ENCODE measurements at places on chromosomes 5 and 9.

DNA sequence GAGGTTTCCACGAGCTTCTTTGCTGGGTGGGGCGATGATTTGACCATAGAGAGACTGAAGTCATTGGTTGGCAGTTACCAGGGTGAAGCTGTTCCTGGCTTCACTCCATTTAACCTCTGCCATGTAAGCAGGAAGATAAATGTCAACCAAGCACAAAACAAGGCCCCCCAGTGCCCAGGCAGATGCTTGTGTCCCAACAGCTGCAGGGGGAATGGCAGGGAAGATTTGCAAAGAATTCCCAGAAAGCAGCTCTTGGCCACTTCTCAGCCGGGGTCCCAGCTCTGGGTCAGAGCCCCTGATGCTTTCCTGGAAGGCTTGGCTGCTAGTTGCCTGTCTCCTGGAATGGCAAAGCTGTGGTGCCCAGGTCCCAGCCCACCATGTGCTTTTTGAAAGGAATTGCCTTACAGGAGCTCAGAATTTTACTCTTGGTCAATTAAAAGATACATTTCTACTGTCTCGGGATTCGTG lies 383.4 kb downstream of the ENC1 start:
- DNase-seq = no peak

- no peak for DNase-seq
Measured at GRCh38 chr9:123823194-123823947, 106.6 kb downstream of the DENND1A start.

GRCh38 chr5:142663246-142663645 lies 22.6 kb downstream of the FGF1 start:
- no peak for DNase-seq

- DNase-seq = no peak
Measured at GRCh38 chr9:976258-976942, at the start of gene DMRT3. Gene DMRT3, plus strand, starts transcription at chr9:976655. Its CDS starts 347 bp downstream, at chr9:977002.

DNA sequence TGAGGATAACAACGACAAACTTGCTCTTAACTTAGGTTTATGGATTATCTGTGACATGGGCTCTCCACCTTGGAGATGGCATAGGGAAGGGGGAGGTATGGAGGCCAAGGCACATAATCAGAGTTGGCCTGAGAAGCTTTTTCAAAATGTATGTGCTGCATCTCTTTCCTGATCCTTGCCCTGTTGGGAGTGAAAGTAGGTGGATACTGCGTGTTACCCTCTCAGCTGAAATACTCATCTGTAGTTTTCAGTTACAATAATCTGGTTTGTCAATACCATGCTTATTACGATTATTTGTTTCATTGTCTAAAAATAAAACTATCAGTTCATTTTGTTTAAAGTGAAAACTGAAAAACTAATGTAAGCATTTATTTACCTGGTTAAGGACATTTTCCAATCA lies 86.7 kb downstream of the SLC44A1 start:
- DNase-seq = no peak

DNA sequence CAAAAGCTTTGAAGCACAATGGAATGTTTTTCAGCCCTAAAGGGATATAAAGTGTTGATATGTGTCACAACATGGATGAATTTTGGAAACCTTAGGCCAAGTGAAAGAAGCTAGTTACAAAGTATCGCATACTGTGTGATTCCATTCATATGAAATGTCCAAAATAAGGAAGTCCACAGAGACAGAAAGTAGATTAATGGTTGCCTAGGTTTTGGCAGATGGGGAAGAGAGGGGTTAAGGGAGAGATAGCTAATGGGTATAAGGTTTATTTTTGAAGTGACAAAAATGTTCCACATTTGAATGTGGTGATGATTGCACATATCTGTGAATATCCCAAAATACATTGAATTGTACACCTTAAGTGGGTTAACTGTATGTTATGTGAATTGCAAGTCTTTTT lies 57.5 kb upstream of the MCCC2 start:
- DNase-seq = no peak

GRCh38 chr5:40361378-40361777 lies 318.3 kb upstream of the PTGER4 start:
- DNase-seq = no peak

GRCh38 chr5:131647048-131647769 lies 12.2 kb upstream of the RAPGEF6 start:
- no peak for DNase-seq

GRCh38 chr5:100175346-100175745 lies 359.8 kb upstream of the FAM174A start:
- no peak for DNase-seq

- DNase-seq = no peak
Measured at GRCh38 chr9:89712283-89712682, 107.5 kb downstream of the GADD45G start.

DNA sequence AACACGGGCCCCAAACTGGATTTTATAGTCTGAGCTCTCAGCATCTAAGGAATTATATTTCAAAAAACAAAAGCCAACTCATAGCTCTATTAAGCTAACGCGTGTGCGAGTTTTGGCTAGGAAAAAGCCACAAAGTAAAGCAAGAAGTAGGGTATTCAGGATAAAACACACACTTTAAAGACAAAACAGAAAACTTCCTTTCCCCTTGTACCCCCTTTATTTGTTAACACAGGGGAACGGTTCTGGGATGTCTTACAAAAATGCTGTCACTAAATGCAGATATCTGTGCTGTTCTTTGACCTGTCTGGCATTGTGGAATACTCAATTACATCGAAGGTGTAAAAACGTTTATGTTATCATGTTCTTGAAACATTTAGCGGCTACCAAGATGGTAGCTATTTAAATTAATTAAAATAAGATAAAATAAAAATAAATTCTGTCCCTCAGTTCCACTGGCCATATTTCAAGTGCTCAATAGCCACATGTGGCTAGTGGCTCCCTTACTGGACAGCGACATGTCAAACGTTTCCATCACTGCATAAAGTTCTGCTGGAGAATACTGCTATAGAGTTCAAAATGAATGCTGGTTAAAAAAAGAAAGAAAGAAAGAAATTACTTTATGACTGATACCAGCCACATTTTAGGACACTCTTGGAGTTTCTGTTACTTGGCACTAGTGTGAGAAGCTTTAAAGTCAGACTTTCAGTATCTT lies 7.2 kb upstream of the MEF2C start:
- DNase-seq = no peak

DNA sequence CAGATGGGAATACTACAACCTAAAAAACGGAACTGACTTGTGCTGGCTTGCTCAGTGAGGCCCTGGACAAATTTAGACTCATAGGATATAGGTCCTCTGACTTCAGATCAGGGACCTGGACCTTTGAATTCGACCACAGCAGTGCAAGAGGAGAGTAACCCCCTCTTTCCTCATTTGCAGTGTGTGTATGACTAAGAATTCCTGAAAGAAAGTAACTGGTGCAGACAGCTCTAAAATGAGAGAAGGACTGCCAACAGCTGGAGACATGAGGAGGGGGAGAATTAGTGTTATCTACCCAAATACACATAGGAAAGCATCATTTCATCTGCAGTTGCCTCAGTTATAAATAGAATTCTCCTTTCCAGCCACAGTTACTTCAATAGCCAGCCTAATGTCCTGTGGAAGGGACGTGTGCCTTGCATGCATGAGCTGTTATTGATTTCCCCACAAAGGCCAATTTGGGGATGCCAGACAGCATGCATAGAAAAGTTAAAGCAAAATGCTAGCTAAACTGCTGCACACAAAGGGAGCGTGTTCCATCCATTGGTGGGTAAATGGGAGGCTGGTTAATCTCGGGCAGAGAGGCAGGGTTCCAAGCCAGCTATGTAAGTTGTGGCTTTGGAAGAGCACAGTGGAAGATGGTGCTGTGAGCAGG lies 442.7 kb downstream of the CDK5RAP2 start:
- DNase-seq = no peak

GRCh38 chr5:82785882-82786509 lies 291.2 kb downstream of the TMEM167A start:
- no peak for DNase-seq

- DNase-seq = no peak
Measured at GRCh38 chr9:95027914-95028852, 289.3 kb downstream of the FANCC start.

- DNase-seq = no peak
Measured at GRCh38 chr9:94665613-94666012, 26.3 kb upstream of the FBP1 start.

DNA sequence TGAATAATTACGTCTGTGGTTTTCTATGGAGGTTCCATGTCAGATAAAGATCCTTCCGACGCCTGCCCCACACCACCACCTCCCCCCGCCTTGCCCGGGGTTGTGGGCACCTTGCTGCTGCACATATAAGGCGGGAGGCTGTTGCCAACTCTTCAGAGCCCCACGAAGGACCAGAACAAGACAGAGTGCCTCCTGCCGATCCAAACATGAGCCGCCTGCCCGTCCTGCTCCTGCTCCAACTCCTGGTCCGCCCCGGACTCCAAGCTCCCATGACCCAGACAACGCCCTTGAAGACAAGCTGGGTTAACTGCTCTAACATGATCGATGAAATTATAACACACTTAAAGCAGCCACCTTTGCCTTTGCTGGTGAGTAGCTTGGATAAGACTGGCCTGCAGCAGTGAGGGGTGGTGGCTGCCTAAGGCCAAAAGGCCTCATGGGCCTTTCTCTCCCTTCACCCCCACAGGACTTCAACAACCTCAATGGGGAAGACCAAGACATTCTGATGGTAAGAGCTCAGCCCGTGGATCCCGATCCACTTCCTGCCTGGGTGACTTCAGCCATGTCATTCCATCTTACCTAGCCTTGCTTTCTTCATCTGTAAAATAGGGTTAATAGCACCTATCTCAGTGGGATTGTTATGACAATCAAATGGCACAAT lies at the start of gene IL3:
IL3 (plus strand) TSS at position 155 of the 661 bp plus-strand sequence; CDS start at position 207, 52 bp downstream.
- DNase-seq = no peak

DNA sequence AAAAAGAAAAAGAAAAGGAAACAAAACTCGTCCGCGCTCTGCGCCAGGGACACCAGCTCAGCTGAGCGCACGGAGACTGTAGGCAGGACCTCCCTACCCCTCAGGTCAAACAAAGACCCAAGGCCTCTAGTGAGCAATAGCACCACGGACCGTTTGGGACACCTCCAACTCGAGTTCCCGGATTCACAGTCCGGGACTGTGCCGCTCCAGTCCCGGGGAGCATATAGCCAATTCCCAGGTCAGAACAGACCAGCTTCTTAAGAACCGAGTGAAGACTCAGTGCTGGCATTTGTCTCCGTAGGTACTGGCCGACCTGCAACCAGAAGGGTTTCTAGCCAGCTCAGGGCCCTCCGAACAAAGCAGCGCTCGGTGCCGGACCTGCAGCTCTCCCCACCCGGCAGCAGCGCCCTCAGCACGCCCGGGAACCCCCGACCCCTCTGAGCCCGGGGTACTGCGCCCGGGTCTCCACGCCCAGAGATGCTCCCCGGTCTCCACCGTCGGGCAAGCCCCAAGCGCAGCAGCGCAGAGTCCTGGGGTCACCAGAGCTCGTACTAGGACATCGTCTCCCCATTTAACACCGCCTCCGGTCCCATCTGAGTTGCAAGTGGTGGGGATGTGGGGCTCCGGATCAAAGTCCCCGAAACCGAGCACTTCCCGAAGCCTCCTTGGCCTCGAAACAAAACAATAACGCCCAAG lies 591 bp downstream of the ABCA1 start:
- DNase-seq = peak; percentile 76

DNA sequence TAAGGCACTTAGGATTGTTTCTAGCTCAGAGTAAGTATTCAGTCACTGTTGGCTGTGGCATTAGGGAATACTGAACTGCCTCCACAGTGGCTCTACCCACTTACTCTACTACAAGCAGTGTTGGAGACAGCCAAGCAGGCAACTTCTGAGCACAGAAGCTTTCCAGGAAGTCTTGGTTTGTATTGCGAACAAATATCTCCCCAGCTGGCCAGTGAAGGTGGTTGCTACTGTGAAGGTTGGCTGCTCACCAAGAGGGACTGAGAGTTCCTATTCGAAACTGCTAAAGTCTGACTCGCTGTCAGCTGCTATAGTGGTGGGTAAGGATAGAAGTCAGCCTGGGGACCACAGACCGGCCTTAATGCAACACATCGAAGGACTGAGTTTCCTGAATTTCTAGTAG lies 319.1 kb downstream of the KIF4B start:
- no peak for DNase-seq

DNA sequence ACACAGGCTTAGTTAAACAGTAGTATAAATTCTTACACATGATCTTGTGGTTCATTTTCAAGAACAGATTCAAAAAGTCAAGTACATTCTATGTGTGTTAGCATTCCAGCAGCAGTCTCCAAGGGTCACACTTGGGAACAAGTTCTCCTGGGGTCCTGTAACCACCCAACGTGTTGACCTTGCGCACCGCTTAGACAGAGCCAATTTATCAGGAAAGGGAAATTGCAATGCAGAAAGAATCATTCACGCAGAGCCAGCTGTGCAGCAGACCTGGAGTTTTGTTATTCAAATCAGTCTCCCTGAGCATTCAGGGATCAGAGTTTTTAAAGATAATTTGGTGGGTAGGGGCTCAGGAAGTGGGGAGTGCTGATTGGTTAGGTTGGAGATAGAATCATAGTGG lies 8.5 kb upstream of the RXFP3 start:
- DNase-seq = no peak

- DNase-seq = peak; percentile 75
Measured at GRCh38 chr5:122077366-122078115, 518 bp downstream of the LOX start.

DNA sequence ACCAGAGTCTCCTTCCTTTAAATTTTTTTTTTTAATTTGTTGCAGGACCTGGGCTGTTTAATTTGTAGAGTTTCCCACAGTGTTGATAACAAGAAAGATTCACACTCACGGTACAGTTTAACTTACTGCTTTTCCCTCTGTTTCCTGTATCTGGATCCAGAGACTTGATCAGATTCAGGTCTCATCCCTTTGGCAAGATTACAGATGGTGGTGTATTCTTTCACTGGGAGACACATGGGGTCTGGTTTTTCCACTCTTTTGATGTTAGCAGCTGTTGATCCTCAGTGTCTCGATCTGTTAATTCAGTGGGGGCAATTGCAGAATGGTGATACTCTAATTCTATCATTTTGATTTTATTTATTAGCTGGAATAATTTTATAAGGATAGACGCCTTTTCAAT lies 75.4 kb upstream of the TNFAIP8 start:
- no peak for DNase-seq

DNA sequence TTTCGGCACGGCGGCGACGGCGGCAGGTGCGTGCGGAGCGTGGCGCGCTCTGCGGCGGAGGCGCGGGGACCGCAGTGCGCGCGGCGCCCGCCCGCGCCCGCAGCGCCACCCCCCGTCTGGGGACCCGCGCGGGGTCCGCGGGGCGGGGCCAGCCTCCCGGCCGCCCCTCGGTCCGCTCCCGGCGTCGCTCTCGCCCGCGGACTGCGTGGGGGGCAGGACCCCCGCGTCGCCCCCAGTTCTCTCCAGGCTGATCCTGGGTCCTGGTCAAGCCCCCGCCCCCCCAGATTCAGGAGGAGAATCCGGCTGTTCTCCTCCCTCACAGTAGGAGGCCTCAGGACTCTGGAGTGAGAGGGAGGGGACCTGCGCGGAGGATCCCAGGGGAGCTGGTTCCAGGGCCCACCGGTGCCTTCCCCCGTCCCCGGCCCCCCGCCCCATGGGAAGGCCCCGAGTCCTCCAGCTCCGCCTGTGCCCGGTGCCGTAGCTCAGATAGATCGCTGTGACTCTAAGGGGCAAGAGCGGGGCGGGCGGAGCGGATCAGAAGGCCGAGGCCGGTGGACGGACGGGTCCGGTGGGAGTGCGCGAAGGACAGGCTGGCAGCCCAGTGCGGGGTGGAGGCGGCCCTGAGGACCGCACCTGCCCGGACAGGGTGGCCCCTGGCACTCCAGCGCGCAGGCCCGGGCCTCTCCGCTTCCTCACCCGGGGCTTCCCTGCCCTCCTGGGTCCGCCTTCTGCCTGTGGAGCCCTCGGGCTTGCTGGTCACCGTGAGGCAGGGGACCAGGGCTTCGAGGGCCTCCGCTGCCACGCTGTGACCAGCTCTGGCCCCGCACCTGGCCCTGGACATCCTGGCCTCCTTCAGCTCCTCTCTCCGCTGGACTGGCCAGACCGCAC lies at the start of gene RNF208:
RNF208 (minus strand) TSS at position 51 of the 888 bp plus-strand sequence. CDS start 1,028 bp downstream, outside the sequence.
- no peak for DNase-seq
